ENCODE measurements at places on chromosomes 2 and 18.

- no peak for DNase-seq
These were observed 81.1 kb downstream of the SETBP1 start for GRCh38 chr18:44761812-44762211.

GRCh38 chr2:64035072-64035942 lies 16.1 kb upstream of the VPS54 start:
- DNase-seq, result peak; percentile 51

DNA sequence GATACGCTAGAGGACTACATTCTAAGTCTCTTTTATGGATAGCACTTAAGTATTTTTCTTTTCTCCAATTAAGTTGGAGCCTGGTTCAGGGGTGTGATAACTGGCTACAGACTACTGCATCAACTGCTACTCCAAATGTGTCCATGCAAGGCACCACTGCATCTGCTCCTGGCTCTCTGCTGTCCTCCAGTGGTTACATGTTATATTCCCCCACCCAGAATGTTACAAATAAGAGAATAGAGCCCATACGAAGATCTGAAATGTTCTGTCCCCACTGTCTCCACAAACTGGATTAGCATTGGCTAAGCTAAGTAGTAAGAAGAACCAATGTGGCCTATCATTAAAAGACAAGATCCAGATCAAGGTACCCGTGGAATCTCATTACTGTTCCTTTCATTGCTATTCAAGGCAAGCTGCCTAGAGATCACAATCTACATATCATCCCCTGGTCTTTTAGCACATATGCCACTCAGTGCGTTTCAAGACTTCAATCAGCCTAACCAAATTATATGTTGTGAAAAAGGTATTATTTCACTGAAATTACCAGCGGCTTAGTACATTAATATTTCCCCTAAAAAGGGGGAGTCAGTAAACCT lies 308.3 kb upstream of the SLC8A1 start:
- DNase-seq, result peak; percentile 62

GRCh38 chr2:204293884-204294747 lies 251.2 kb upstream of the PARD3B start:
- DNase-seq, result no peak

GRCh38 chr18:69727912-69728572 lies 219.6 kb downstream of the CD226 start:
- DNase-seq, result no peak

GRCh38 chr2:136233298-136233697 lies 115.3 kb upstream of the CXCR4 start:
- no peak for DNase-seq

DNA sequence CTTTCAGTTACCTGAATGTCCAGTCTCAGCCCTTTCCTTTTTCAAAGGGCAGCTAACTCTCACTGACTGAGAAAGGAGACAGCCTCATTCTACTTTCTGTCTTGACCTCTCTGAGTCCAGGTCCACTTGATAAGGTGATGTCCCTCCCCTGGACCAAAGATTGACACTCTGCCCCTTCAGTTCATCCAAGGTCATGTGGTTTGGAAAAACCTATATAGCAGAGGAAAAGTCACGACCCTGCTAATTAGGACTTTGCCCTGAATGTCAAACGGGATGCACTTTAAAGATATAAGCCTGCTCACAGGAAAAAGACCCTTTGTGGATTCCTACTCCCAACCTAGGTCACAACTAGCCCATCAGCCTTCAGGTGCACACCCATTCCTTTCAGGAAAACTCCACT lies 208.3 kb downstream of the AGPS start:
- no peak for DNase-seq

DNA sequence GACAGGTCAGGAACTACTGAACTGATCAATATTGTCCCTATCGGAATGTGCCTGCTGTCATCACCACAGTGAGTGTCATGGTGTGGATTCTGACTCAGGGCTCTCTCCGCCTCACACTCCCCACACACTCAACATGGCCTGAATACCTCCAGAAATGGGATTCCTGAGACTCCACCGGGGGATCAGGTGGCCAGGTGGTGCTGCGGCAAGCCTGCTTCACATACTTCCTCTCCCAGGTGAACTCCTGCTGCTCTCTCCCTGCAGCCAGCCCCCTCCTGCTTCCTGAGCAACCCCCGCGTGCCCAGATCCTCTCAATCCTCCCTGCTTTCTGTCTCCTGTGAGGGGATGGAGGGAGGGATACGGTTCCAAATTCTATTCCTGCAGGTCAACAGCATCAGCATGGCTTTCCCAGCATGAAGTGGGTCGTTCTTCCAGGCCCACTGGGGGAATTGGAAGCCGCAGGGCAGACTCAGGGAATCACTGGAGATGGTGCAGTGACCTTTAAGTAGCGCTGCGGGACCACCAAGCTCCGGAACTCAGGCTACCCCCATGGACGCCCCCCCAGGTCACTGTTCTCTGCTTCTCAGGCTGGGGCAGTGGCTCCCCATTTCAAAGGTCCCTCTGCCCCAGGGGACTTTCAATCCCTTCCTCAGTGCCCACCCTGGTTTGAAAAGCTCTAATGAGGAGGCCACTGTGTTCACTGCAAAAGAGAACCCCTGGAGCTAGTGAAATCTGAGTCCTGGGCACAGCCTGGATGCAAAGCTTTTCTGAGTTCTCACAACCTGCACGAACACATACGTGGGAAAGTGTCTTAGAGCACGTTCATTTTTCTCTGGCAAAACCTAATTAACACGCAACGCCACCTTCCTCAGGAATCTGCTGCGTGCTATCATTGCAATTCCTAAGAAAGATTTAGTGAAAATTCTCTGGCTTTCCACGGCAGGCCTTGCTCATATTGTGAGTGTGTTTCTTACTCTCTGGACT lies 168.4 kb downstream of the ZFP36L2 start:
- no peak for DNase-seq

GRCh38 chr2:151771599-151772358 lies 37.5 kb upstream of the NEB start:
- DNase-seq, result peak; percentile 67

DNA sequence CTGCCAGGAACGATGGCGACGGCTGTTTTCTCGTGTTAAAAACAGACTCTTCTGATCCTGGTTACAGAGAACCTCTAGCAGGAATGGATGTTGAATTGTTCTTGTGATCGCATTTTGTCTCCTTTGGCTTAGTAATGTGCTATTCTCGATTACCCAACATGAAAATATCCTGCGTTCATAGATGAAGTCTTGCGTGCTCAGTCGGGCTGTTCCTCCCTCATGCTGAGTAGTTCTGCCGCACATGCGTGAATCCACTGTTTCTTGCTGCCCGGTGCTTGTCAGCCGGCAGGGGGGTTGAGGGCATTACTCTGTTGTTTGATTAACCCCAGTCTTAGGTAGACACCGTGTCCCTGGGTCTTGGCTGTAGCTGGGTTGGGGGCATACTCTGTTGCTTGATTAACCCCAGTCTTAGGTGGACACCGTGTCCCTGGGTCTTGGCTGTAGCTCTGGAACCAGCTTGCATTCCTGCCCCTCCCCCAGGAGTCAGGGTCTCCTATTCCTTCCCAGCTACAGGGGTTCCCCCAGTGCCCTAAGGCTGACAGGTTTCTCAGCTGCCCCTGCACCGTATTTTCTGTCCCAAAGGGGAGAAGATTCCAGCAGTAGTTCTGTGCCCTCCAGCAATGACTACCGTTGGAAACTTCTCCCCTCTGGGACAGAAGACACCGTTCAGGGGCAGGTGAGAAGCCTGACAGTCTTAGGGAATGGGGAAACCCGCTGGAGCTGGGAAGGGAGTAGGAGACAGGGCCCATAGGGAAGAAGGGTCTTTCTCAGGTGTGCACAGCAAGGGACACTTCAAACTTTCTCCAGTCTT lies 22.1 kb upstream of the ASB1 start:
- DNase-seq, result no peak

DNA sequence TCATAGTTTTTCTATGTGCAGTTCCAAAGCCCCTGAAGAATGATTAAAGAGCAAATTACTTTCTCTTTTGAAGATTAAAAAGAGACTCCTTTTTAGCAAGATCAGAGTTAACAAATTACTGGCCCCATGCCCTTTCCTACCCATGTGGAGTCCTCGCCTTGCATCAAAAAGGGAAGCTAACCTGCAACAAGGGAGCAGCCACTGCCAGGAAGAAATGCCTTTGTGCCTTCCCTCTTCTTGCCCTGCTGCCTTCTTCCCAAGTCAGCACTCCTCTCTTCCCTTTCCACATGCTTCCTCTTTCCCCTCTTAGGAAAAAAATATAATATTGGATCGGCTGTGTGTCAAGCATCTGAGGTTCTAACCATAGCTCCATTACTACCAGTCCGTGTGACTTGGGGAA lies 37.1 kb upstream of the CYP1B1 start:
- no peak for DNase-seq

DNA sequence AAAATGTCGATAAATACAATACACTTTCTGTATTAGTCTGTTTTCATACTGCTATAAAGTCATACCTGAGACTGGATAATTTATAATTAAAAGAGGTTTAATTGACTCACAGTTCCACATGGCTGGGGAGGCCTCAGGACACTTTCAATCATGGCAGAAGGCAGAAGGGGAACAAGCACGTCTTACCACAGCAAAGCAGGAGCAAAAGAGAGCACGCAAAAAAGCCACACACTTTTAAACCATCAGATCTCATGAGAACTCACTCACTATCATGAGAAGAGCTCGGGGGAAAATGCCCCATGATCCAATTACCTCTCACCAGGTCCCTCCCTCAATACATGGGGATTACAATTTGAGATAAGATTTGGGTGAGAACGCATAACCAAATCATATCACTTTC lies 256.7 kb downstream of the ANAPC1 start:
- DNase-seq, result no peak
